ENCODE measurements at places on chromosomes 3 and 15.

- DNase-seq = no peak
Observed at GRCh38 chr15:63605816-63606215, 8.6 kb downstream of the FBXL22 start.

DNA sequence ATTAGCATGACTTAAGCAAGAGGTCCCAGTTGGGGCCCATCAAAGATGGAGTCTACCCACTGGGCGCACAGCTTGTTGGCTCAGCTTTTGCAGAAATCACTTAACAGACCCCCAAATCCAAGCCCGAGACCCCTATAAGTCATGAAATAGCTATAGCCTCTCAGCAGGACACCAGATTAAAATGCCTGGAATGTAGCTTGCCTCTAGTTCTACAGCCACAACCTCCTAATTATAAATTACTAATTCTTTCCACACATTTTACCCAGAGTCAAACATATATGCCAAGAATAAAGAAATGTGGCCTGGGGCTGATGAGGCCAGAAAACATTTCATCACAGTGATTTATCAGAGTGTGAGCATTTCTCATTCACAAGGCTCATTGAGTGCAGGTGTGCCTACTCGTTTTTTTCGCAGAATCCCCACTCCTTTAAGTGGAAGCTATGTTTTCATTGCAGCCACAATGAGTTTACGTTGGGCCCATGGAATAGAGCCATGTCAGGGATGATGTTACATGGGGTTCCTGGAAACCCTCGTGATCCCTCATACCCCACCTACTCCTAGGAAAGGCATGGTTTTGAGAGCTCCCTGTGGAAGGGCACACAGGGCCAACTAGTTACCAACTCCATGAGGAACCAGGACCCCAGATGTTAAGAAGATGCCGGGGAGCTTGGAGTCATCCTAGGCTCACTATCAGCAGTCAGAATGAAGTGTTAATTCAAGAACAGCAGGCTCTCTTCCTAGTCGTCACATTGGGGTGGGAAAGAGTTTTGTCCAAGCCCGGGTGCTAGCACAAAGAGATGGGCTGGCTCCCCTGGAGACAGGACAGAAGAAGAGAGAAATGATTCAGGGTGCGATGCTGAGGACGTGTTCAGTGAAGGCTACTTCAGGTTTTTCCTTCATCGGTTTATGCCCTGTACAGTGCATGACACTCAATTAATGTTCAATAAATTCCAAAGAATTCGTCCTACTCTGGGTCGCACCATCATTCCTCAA lies 90.2 kb upstream of the ABHD17C start:
- no peak for DNase-seq

DNA sequence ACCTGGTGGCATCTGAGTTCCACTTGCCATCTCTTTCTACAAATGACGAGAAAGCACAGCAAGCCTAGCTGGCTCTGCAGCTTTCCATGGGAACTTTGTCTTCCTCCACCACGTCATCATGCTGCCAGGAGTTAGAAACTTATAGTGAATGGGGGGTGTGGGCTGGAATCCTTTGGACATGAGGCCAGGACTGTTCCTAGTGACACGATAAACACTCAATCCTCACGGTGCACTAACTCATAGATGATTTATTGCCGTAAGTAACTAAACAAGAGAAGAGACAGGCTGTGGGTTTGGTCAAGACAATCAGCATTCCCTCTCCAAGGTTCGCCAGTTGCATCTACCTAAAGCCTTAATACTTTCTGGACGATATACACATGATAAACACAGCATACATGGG lies 50.6 kb downstream of the OXNAD1 start:
- no peak for DNase-seq

DNA sequence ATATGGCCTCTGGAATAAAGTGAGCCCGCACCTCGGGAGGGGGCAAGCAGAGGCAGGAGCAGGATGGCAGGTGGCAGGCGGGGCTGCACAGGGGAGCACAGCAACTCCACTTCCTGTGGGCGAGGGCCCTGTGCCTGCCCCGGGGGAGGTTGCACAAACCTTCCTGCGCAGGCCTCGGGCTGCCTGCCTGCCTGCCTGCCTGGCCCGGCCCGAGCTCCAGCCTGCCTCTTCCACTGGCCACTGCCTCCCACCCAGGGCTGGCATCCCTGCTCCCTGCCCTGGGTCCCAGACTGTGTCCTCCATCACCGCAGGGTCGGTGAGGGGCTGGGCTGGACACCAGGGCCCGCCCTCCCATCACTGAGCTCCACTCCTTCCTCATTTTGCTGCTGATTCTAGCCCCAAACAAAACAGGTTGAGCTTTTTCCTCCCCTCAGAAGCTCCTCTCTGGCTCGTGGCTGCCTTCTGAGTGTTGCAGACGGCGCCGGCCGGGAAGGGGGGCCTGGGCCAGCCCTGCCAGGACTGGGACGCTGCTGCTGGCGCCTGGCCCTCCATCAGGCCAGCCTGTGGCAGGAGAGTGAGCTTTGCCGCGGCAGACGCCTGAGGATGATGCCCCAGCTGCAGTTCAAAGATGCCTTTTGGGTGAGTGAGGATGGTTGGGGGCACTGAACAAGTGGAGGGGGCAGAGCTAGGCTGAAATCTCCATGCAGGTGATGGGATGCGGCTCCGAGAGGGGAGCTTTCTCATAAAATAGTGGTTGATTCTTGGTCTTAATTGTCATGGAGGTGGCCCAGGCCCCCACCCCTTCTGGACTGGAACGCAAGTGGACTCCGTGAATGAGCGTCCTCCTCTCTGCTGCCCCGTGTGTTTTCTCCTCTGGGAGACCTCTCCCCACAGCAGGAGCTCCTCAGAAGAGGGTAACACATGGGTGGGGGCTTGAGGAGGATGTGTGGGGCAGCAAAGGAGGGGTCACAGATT lies at the start of gene PSTPIP1:
Gene PSTPIP1 (plus strand): TSS at position 156 of the 975 bp plus-strand sequence. CDS start 448 bp downstream, at position 604.
- DNase-seq = no peak

GRCh38 chr3:124605781-124606579 lies 124.3 kb upstream of the UMPS start:
- no peak for DNase-seq

DNA sequence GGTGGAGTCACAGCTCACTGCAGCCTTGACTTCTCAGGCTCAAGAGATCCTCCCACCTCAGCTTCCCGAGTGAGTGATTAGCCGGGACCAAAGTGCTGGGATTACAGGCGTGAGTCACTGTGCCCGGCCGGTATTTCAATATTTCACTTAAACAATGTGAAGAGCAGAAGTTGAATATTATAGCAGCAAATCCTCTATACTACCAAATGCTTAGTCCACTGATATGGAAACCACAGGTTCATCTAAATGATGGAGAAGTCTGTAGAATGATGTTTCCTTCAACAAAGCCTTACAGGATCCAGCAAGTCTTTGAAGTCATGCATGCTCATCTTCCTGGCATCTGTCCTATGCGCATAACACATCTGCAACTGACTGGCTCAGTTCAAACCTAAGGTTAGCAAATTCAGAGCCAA lies 20.3 kb upstream of the UACA start:
- no peak for DNase-seq

DNA sequence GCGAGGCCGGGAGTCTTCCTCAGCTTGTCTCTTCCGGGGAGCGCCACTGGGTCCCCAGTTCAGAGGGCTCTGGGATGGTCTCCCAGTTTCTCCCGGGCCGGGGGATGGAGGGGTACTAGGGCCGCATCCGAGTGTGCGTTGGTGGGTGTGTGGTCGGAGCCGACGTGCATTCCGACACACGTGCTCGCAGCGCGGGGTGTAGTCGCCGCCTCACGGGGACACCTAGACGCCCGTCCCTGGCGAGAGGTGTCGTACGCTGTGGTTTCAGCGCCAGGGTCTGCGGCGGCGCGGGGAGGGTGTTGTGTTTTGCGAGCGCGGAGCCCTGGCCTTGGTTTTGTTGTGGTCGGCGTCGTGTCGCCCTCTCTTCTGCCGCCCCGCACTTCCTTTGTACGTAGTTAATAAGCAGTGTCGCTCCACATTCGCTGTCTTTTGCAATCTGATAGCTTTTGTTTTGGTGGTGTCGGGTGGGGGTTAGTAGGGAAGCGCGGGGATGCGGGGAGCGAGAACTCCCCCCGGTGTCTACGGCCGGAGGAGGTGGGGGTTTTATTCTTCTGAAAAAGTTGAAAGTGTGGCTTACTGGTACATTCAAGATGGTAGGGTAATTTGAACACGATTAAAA lies 2.2 kb downstream of the IGF1R start:
- no peak for DNase-seq

DNA sequence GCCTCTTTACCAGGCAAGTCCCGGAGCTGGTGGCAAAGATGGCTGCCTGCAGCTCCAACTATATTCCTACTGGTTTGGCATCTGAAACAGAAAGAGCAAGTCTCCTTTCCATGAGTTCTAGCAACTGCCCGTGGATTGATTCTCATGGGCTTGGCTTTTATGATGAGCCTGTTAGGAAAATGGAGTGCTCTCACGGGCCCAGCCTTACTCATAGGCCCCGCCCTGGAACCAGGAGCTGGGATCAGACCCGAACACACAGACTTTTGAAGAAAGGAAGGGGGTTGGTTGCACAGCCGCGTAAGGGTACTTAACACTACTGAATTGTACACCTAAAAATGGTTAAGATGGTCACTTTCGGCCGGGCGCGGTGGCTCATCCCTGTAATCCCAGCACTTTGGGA lies 2.9 kb downstream of the NRROS start:
- no peak for DNase-seq

- no peak for DNase-seq
Observed at GRCh38 chr15:62348623-62349022, 183.5 kb upstream of the C2CD4B start.

DNA sequence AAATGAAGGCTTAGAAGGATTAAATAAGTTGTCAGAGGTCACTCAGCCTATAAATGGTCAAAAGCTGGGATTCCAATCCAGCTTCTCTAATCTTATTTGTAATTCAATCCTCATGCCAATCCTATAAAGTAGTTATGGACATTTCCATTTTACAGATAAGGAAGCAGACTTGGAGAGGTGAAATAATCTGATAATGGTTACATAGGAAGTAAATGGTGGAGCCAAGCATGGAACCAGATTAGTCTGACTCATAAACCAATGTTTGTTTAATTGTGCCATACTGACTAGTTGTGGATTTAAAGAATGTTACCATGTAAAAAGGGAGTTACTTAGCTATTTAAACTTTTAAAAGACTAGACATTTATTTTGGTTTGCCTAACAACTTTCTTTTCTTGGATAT lies 59.7 kb downstream of the KCNAB1 start:
- no peak for DNase-seq

- DNase-seq = no peak
Observed at GRCh38 chr3:192054881-192055280, 593.9 kb downstream of the PYDC2 start.

DNA sequence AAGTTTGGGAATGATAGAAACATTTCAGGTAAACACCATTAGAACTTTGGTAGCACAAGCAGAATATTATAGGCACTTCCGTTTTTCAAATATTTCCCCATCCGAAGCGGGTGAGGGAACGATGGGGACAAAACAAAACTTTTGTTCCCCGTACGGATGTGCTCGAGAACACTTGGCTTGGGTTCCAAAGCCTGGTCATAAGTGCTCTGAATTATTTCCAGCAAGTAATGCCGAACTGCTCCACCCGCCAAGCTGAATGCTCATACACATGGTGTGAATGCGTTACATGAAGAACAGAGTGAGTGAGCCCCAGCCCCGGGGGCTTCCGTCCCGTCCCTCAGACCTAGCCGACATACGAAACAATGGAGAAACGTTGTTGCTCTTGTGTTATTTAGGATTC lies 438.2 kb upstream of the ARRDC4 start:
- DNase-seq = no peak

DNA sequence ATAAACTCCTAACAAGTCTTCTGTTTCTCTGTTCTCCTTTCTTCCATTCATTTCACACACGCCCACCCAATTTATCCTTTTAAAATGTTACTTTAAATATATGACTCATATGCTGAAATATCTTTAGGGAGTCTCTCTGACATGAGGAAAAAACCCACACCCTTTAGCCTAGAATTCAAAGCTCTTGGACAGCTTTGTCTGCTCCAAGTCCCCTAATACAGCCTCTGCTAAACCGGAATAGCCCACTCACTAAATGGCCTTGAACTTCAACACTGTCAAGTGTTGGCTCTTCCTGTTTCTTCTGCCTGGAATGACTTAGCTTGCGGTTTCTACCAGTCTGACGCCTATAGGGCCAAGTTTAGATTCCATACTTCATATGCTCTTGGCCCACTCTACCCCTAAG lies 3.3 kb upstream of the CD96 start:
- DNase-seq = no peak

- no peak for DNase-seq
Observed at GRCh38 chr15:27592036-27592760, 506.9 kb downstream of the OCA2 start.

DNA sequence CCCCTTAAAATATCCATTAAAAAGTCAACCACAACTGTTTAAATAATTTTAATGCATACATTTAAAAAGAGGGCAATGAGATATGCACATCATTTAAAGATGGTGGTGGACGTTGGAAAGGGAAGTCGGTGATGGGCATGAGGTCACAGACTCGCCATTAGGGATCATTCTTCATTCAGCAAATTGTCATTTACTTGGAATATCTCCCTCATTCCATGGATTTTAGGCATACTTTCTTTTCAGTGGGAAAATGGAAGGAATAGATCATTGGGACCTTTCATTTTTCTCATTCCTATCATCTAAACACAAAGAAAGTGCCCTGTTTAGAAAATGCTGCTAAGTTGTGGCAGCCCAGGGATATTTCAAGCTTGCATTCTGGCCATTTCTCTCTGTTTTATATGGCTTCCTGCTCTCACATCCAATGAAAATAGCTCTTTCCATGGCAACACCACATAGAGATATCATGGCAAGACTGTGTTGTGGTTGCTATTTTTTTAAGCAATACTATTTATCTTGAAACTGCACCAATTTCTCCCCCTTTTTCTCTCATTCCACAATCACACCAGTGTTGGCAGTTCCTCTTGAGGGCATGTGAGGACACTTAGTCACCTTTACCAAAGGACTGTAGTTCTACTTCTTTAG lies 40.7 kb upstream of the LMCD1 start:
- no peak for DNase-seq

DNA sequence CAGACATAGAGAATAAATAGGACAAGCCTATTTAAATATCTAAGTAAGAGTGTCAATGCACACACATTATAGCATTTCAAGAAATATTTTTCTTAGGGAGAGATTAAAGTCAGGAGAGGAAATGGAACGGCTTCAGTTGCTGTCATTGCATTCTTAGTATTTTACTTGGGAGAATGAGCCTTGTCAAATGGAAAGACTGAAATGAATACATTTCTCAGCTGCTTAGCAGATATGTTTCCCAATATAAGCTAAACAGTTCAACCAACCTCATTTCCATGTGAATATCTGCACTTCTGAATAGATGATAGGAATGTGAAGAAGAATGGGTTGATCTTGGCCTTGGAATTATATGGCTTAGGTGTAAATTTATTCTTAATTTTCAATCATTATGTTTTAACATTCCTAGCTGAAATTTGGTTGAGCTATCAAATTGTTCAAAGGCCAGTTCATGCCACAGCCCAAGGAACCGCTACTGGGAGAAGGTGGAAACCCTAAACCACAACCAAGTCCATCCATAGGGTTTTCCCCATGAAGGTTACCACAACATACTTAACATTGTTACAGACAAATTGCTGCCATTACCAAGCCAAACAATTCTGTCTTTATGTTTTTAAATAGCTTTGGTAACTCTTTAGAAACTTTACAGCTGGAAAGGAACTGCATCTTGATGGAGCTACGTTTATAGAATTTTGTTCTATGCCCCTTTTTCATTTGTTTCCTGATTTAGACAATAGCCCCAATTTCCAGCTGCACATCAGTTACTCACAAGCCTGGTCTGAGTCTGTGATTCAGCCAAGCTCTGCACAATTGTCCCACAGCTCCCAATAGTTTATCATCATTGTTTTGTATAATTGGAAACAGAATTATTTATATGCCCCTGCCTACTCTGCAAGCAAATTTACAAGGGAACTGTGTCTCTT lies 459.6 kb downstream of the MECOM start:
- no peak for DNase-seq

Data from GM12864 (cell line).